Daoy (cell line): ENCODE measurements at places on chromosomes 3 and 15. TPM values are rescaled to one million over a fixed set of nuclear protein-coding genes. Genes with fewer than 3 reads are reported as not detected.

GRCh38 chr3:150129166-150129565 lies 158.5 kb upstream of the PFN2 start:
- no peak for DNase-seq

Gene EXD1
- total RNA-seq, result not detected in 2 replicates

Gene PLCH1
- total RNA-seq, result 1.5 and 2.0 TPM in 2 replicates

Gene ZMYND10
- 0.06 and 0.17 TPM in 2 replicates for total RNA-seq

DNA sequence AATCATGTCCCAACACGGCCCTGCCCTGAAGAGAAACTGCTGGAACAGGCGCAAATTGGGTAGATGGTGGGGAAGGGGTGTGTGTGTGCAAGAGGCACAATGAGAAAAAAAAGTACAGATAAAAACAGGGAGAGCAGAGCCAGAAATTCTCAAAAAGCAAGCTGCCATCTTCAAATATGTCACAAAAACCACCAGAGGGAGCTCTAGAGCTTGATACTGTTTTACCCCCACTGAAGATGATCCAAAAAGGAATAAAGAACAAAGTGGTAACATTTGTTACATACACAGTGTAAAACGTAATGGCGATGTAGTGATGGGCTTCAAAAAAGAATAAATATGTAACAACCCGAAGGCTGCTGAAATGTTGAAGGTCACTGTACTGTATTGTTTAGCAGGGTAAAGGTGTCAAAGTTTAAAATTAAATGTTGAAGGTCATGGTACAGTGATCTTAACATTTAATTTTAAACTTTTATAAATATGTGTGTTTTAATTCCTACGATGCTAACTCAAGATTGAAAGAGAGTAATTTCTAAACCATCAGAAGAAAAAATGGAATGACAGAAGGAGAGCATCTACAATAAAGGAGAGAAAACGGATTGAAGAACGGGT lies 6.0 kb downstream of the SNRPA1 start:
- no peak for DNase-seq

GRCh38 chr3:17231537-17232261 lies 346.9 kb downstream of the PLCL2 start:
- DNase-seq, result no peak

GRCh38 chr3:126880901-126881300 lies 102.0 kb upstream of the PLXNA1 start:
- no peak for DNase-seq

Gene WNT7A
- total RNA-seq, result 0.09 and 0.29 TPM in 2 replicates

DNA sequence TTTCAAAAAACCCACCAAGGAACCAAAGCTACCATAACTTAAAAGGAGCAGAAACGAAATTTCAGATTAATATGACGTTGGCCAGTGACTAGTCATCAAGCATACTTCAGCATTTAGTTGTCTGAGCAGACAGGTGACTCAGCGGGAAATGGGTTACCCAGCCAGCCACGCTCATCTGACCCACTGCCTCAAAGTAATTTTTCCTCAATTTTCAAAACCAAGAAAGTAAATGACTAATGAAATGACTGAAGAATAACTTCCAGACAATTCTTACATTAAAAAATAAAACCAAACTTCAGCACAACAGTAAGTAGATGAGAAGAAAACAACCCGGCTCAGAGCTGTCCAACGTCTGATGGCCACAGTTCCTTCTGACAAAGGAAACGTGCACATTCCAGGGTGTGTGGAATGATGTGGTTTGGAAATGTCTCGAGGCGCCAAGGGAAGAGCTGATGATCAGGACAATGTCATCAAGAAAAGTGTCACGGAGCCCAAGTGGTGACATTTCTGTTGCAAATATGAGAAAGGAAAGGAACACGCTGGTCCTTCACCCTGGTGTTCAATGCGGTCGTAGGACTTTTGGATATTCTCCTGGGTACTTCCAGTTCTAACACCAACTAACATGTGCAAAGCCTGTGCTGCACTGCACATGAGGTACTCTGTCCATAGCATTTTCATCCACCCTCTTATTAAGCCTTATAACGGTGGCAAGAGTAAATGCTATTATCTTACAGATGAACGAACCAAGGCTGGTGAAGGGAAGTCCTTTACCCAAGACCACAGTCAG lies 79.1 kb downstream of the FOXP1 start:
- peak; percentile 91 for DNase-seq

- no peak for DNase-seq
Measured at GRCh38 chr3:105315144-105315543, 51.6 kb upstream of the ALCAM start.

DNA sequence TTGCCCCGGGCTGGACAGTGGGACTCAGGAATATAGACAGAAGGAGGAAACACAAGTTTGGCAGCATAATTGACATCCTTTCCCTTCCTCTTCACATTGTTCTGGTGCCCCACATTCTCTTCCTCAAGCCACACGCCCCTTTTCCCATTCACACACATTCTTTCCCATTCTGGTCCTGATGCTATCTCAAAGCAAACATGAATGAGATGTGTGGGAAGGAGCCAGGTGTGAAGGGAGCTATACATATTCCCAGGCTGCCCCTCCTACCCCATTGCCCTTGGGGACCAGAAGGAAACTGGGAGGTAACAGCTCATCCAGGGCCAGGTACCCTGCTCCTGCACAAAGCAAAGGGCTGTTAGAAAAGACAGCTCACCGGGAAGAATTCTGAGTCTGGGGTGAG lies 23.4 kb upstream of the CLK3 start:
- no peak for DNase-seq

DNA sequence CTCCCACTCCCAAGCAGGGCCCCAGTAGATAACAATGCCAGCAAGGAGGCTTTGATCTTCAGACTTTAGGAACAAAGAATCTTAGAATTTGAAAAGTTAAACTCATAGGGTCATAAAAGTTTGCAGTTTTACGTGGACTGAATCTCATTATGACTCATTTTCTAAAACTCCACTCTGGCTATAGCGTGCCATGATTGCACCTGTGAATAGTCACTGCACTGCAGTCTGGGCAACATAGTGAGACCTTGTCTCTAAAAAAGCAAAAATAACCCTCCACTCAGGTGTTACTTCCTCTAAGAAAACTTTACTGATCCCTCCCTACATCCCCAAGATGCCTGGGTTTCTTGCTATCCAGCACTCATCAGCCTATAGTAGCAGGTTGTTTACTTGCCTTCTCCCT lies 104.5 kb downstream of the IL20RB start:
- DNase-seq, result no peak

DNA sequence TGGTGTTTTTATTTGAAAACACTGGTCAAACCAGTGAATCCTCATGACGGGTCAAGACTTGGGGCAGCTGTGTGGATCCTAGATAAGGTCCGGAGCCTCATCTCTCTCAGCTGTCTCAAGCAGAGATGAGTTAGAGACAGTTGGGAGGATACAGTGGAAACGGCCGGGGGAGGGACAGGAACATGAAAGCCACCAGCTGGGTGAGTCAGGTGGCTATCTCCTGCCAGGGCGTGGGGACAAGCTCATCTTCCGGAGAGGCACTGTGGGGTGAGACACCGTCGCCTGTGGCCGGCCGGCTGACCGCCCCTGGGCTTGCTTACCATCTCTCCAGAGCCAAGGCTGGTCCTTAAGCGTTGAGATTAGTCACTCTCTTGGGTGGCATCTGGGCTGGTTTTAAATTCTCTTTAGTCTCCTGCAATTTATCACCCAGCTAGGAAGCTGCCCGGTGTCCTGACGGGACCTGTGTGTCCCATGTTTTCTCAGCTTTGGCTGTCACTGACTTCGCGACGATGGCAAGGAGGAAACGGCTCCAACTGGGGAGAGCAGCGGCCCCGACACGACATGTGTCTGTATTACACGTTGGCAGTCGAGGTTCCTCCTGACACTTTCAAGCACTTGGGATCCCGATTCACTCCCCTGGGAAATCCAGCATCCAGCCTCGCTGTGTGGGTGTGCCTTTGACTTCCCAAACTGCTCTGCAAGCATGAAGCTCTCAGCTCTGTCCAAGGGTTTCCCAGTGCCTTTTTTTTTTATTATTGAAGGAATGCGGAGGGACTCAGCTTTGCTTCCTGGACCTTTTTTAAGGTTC lies 7.5 kb downstream of the ST8SIA2 start:
- DNase-seq, result no peak

DNA sequence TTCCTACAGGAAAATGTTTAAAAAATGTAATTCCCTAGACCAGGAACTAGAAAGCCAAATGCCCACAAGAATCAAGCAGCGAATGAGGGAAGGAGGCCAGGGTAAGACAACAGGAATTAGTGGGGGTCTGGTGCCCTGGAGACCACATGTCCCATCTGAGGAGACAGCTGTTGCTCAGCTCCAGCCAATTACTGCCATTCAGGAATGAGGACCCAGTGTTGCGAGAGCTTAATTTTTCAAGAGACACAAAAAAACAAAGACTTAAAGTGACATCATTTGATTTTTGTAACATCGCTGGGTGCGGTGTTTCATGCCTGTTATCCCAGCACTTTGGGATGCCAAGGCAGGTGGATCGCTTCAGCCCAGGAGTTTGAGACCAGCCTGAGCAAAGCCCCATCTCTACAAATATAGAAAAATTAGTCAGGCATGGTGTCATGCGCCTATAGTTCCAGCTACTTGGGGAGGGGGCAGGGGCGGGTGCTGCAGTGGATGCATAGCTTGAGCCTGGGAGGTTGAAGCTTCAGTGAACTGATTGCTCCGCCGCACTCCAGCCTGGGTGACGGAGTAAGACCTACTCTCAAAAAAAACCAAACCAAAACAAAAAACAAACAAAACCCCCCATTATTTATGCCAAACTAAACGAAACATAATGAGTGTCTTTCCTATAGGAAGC lies 52.8 kb upstream of the LRIG1 start:
- no peak for DNase-seq

GRCh38 chr3:106231086-106231485 lies 362.3 kb upstream of the CBLB start:
- DNase-seq, result no peak

- DNase-seq, result no peak
Measured at GRCh38 chr3:117201901-117202774, 492.6 kb downstream of the TUSC7 start.

Gene DTWD1
- total RNA-seq, result 18.0 and 31.9 TPM in 2 replicates
